Sciatic nerve (tissue), 2 donors: ENCODE measurements at places on chromosomes 2 and 18. TPM values are rescaled to one million over a fixed set of nuclear protein-coding genes. Genes with fewer than 3 reads are reported as not detected.

- no peak for DNase-seq
Observed at GRCh38 chr2:224325941-224326340, 76.0 kb downstream of the FAM124B start.

DNA sequence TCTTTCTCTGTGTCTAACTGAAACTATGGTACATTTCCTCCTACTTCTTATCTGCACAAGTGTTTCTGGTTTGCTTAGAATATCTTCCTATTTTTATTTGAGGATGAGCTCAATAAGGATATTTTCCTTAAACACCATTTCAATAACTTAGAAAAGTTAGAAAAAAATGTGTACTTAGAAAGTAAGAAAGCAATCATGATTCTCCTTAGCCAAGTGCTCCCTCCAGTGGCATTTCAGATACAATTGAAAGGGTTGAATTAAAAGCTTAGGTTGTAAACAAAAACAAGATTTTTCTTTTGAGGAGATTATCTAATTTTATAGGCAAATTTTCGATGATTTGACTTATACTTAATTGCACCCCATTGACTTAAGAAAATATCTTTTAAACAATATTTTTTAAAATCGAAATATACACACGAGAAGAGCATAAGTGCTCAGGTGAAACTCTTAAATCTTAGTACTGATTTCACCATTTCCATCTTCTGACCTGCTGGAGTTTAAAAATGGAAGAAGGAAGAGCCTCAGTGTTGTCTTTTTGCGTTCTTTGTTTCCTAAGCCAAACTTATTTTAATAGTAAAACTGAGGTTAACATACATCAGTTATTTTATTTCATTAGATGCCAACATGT, 26.9 kb downstream of the C18orf63 start:
- DNase-seq, result no peak

DNA sequence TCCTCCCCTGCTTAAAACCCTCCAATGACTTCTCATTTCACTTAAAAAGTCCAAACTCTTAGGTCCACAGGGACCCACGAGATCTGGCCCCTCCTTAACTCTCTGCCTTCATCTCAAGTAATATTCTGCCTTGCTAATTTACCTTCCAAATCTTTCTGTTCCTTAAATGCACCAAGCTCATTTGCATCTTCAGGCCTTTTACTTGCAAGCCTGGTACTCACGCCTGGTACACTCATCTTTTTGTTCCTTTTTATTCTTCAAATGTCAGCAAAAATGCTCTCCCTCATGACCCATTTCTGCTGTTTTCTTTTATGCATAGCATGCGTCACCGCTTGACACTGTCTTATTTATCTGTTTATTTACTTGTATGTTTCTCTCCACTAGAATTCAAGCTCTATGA, 2.7 kb upstream of the WIPF1 start:
- no peak for DNase-seq

- no peak for DNase-seq
Observed at GRCh38 chr2:205750797-205751196, 68.5 kb downstream of the NRP2 start.

DNA sequence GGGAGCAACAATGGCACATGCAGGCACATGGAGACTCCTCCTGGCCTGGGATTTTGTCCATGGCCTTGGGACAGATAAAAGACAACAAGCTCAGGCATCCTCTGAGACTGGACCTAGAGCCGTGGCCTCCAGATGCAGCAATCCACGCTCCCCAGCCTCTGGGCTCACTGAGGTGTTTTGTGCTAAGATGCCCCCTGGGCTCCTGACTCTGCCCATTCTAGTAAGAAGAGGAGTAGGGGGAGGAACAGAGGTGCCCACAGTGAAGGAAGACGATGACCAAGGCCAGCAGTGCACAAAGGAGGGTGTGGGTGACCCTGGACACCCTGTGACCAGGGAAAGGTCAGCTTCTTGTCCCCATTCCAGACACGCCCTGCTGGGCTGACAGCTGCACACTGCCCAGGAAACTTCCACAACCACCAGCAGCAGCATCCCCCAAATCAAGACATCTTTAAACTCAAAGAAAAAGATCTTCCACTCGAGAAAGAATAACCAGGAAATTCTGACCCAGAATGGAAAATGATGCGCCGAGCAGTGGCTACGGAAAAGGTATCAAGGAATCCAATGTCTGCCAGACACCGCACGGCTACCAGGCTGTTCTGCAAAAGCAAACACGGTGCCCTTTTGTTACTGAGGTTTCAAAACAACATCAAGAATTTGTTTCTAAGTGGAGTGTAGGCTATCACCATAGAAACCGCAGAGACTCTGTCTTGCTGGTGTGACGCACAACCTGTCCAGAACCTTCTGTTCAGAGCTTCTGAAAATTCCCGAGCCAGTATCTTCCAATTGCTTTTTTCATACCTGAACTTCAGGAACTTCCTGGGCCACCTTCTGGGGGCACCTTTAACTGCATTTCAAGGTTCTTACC, 65.5 kb downstream of the ZNF516 start:
- DNase-seq, result no peak

- no peak for DNase-seq
Observed at GRCh38 chr2:44155666-44156446, 12.8 kb upstream of the PPM1B start.

- DNase-seq, result peak; percentile 51
Observed at GRCh38 chr2:10059552-10060335, 16.4 kb downstream of the KLF11 start.

DNA sequence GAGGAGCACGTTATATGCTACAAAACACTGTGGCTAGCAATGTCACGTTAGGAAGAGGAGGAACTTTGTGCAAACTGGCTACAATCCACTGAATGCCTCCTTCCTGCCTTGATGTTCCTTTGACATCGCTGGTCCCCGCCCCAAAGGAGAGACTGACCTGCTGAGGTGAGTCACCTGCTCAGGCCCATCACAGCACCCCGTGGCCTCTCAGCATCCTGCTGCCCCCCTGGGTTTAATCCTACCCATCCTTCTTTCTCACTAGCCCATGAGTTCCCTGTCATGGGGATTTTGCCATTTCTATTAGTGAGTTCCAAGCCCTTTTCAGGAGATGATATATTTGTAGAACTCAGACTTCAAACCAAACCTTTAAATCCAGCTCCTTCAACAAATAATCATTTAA, 16.2 kb downstream of the DLGAP1 start:
- no peak for DNase-seq

- DNase-seq, result no peak
Observed at GRCh38 chr18:62792016-62792415, 76.7 kb downstream of the PHLPP1 start.

DNA sequence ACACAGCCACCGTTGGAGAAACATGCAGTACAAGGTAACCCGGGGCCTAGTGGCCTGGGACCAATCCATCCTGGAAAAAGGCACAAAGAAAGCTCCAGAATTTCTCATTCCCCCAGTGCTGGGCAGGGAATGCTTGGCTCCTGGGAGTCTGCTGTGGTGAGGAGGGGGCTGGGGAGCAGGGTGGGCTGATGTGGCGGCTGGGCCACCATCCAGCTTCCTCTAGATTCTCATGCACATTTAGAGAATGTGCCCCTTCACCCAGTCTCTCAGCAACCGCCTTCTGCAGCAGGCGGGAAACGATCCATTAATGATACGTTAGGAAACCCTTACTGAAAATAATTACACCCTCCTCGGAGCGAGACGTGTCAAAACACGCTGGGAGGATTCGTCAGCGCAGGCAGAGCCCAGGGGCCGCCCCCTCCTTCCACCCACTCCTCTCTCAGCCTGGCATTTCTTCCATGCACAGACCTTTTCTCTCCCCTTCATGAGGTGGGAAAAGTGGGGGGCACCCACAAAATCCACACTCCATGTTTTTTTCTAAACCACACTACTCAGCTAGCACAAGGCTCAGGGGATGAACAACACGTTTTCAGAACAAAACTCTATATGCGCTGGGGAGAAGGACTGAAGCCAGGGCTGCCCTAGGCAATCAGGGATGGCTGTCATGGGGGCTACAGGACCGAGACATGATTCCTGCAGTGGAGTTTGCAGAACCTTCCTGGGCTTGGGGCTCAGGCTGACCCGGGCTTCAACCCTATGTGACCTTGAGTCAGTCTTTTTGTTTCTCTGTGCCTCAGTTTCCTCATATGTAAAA, 56.1 kb upstream of the SMAD7 start:
- DNase-seq, result no peak

DNA sequence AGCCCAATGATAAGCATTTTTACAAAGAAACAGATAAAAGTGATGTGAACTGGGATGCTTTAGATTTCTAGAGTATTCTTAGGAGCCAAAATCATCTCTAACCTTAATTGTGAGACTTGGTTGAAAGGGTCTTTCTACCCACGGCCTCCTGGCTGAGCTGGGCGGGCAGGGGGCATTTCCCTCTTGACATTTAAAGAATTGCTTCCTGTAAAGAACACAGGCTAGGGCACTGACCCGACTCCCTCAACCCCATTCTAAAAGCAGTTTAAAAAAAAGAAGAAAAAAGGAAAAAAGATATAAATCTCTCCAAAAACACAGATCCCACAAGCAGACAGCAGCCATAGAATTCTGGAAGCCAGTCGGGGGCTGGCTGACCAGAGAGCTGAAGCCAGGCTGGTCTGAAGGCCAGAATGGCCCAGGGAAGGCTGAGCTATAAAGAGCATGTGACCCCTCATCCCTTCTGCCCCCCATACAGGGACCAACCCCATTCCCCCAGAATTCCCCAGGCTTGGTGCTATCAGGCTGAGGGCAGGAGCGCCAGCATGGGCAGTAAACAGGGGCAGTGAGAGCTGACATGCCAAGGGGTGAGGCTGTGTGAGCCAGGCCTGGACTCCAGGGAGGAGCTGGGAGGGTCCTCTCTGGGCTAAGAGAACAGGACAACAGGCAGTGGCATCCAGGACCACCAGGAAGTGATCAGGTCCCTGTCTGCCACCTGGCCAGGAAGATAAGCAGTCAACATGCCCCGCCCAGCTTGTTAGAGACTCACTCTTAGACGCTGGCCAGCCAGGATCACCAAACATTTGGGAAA, 188.5 kb downstream of the HDAC4 start:
- DNase-seq, result no peak

The DES gene
- 1.4 TPM for total RNA-seq

The PCARE gene
- total RNA-seq, result 0.53 TPM

The LYPD6 gene
- total RNA-seq, result 10.0 TPM
